ENCODE measurements at places on chromosomes 4 and X.

DNA sequence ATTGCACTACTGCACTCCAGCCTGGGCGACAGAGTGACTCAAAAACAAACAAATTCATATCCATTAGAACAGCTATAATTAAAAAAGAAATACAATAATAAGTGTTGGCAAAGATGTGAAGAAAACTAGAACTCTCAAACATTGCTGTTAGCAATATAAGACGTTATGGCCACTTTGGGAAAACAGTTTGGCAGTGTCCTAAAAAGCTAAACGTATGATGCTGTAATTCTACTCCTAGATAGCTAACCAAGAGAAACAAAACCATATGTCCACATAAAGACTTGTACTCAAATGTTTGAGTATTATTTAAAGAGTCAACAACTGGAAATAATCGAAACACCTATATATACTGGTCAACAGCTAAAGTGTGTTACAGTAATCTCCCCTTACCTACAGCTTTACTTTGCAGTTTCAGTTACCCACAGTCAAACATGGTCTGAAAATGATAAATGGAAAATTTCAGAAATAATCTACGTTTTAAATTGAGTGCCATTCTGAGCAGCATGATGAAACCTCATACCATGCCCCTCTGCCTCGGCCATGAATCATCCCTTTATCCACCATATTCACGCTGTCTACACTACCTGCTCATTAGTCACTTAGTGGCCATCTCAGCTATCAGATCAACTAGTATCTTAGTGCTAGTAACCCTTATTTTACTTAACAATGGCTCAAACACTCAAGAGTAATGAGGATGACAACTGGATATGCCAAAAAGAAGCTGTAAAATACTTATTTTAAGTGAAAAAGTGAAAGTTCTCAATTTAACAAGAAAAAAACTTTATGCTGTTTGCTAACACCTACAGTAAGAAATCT is 4.9 kb downstream of the ELF2 start:
- no peak for DNase-seq

GRCh38 chr4:8503801-8504200 is 63.2 kb downstream of the TRMT44 start:
- no peak for DNase-seq

GRCh38 chr4:40121515-40121914 is 64.9 kb downstream of the N4BP2 start:
- no peak for DNase-seq

DNA sequence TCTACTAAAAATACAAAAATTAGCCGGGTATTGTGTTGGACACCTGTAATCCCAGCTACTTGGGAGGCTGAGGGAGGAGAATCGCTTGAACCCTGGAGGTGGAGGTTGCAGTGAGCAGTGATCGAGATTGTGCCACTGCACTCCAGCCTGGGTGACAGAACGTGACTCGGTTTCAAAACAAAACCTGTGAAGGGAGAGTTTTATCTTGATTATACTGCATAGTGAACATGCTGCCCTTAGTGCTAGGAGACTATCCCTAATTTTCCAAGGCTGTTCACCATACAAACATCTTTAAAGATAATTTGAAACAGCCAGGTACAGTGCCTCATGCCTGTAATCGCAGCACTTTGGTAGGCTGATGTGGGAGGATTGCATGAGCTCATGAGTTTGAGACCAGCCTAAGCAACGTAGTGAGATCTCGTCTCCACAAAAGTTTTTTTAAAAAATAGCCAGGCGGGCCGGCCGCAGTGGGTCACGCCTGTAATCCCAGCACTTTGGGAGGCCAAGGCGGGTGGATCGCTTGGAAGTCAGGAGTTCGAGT is 6.2 kb downstream of the AFF1 start:
- DNase-seq, result no peak

DNA sequence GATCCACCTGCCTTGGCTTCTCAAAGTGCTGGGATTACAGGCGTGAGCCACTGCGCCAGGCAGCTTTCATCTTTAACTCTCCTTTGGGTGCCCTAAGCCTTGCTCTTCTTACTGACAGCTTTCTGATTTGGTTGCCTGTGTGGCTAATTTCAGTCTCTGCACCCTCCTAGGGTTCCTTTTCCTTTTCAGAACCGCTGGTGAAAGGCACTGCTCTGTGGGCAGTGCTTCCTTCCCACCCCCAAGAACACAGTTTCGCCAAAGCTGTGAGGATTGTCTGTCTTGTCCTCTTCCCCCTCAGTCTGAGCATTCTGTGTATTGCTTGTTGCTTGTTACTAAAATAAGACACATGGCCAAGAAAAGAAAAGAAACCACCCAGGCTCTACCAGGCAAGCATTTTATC is 101.4 kb upstream of the FRMPD3 start:
- no peak for DNase-seq

DNA sequence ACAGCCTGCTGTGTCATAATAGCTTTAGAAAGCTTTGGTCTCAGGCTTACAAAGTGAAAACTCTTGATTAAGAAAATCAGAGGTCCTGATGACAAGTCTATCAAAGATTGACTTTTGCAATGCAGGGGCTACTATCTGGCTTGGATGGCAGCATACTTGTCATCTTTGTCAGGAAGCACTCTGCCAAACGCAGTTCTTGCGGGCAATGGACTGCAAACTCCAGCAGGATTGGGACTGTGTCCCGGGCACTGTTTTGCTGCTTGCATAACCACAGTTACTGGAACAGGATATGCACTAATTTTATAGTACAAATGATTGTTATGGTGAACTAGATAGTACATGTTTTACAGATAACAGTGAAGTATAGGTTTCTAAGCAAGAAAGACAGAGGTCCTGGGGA is 185.6 kb downstream of the IQCM start:
- DNase-seq, result no peak

DNA sequence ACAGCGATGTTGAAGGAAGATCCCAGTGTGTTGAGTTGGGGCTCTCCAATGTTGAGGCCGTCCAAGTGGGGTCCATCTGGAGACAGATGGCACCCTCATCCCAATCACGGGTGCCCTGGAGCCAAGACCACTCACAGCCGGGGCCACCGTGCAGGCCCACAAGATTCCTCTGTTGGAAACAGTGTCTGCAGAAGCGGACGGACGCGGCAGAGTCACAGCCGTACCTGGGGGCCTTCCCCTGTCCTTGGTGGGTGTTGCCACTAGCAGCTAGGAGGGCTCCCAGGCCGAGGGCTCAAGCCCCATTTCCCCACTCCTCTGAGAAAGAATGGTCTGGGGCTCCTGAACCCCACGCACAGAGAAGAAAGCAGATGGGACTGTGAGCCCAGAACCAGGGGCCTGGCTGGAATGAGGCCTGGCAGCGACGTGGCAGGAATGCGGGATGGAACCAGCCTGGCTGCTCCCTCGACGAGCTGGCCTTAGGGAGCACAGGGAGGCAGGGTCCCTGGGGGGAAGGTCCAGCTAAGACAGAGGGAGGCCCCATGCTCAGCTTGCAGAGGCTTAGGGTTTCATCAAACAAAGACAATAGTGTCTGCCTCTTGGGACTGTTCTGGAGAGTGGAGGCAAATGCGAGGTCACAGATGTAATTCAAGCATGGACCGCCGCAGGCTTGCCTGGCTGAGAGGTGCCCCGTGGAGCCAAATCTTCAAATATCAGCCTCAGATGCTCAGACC is 228.9 kb downstream of the AFAP1 start:
- no peak for DNase-seq

DNA sequence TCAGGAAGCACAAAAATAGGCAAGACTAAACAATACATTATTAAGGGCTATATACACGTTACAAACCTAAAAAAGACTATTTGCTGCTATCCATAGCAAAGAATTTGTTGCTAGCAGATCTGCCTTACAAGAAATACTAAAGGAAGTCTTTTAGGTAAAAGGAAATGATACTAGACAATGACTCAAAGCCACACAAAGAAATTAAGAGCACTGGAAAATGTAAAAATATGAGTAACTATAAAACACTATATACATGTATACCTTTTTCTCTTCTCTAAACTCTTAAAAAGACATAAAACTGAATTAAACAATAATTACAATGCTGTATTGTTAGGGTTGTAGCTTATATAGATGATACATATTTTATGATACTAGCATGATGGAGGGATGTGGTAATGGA is 25.7 kb downstream of the SLC9A7 start:
- DNase-seq, result no peak

DNA sequence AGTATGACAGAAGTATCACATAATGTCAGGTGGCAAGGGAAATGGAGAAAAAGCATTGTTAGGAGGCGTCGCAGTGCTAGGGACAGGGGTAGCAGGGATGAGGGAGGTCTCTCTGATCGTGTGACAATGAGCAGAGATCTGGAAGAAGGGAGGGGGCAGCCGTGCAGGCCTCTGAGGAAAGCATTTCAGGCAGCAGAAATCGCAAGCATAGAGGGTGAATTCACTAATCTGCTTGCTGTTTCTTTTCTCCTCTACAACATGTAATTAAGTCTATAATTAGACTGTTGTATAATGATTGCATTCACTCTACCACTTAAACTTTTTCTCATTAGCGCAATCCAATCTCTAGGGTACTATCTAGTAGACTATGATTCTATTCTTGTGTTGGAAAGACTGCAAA is 9.1 kb downstream of the CYP4V2 start:
- no peak for DNase-seq

- DNase-seq, result no peak
Observed at GRCh38 chr4:140250989-140251552, 97.1 kb upstream of the MAML3 start.

- no peak for DNase-seq
Observed at GRCh38 chrX:19683817-19684216, 168.5 kb upstream of the MAP3K15 start.

DNA sequence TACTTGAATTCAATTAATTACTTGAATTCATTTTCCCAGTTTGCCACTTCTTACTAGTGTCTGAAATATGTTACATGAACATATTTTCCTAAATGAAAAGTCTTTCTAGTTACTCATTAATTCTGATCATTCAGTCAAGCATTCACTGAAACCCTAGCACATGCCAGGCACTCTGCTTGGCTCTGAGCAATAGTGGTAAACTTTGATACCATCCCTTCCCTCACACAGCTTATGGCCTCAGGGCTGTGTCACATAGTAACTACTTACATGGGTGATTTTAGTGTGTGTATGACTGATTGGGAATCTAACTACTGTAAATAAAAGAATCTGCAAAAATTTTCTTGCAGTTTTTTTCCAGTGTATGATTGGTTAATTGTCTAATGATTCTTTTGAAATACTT is 32.7 kb downstream of the METAP1 start:
- DNase-seq, result no peak

DNA sequence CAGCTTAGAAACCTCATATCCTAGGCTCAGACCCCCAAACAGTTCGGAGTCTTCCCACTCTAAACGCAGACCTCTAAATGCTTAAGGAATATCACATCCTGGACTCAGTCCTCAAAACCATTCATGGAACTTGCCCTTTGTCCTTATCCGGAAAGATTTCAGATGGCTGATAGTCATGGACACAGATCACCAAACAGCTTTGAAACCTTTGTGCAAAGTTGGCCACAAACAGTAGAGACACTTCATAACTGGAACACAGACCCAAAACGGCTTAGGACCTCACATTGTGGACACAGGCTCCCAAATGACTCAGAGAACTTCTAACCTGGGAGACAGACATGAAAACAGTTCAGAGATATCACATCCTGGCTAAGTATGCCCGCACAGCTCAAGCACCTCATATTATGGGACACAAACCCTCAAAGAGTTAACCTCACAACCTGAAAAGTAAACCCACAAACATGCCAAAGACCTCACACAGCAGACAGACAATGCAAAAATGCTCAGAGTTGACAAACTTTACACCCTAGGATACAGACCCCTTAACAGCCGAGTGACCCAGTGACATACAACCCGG is 15.5 kb downstream of the SUV39H1 start:
- DNase-seq, result no peak

DNA sequence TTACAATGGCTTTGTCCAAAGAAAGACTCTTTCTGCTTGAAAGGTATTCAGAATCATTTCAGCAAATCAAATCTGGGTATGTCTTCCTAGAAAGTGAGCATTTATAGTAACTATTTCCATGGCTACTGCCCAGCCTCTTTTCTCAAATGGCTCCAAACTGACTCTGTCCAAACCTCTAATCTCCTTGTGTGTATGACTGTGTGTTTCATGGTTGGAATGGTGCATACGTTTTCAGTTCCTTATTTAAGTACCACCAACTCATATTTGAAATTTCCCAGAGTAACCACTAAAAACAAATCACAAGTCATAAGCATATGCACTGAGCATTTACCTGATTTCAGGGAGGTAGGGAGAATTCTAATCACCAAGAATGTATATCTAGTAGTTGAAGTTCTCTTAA is 106.0 kb downstream of the TMEM144 start:
- no peak for DNase-seq

DNA sequence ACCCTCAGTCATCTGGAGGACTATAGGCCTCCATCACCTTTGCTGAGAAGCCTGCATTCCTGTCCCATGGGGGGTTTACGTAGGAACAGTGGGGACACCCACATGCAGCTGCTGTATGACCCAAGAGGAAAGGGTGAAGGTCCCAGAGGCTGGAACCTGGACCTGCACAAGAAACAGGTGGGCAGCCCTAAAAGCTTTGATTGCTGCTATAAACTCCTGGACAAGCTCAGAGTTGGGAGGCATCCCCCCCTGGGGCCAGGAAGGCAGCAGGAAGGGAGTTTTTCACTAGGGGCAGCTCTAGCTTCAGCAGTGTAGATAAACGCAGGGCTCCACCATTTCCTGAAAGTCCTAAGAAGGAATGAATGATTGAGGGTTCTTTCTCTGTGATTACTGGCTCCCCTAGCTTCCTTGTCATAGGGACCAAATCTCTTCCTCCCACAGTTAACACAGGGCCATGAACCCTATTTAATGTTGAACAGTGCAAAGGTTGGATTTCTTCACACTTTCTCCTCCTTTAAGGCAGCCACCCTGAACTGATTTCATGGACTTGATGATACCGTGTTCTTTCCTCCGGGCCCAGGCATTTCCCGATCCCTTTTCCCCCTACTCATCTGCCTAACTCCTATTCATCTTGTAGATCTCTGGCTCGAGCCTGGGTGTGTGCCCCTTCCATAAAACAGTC is 84.2 kb downstream of the CHRNA9 start:
- no peak for DNase-seq

Measured in left forelimb (tissue), 1 donor.